Midbrain (tissue), 1 donor: ENCODE measurements at places on chromosomes 7 and 10.

GRCh38 chr7:67842571-67842970 lies 845.9 kb downstream of the TYW1 start:
- no peak for DNase-seq

- no peak for DNase-seq
Measured at GRCh38 chr7:37703361-37703760, 19.8 kb downstream of the GPR141 start.

GRCh38 chr10:121154846-121155245 lies 303.7 kb downstream of the WDR11 start:
- peak; percentile 91 for DNase-seq

GRCh38 chr10:129727495-129727894 lies 236.6 kb downstream of the EBF3 start:
- no peak for DNase-seq

DNA sequence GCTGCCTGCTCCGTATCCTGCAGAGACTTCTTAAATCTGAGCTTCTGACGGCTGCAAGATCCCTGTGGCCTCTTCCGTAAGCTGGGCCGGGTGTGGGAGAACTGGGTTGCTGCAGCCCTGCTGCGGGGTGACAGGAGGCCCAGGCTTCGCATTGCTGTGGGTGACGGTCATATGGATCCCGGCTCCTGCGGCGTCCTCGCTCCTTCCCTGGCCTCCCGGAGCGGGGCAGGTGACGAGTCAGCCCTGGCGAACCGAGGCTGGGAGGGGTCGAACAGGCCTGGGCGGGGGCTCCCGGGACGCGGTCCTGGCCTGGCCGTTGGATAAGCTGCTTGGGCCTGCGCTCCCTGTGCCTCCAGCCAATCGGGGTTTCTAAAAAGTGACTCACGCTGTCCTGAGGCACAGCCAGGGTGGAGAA lies 7.8 kb upstream of the UBE2D1 start:
- DNase-seq: no peak

DNA sequence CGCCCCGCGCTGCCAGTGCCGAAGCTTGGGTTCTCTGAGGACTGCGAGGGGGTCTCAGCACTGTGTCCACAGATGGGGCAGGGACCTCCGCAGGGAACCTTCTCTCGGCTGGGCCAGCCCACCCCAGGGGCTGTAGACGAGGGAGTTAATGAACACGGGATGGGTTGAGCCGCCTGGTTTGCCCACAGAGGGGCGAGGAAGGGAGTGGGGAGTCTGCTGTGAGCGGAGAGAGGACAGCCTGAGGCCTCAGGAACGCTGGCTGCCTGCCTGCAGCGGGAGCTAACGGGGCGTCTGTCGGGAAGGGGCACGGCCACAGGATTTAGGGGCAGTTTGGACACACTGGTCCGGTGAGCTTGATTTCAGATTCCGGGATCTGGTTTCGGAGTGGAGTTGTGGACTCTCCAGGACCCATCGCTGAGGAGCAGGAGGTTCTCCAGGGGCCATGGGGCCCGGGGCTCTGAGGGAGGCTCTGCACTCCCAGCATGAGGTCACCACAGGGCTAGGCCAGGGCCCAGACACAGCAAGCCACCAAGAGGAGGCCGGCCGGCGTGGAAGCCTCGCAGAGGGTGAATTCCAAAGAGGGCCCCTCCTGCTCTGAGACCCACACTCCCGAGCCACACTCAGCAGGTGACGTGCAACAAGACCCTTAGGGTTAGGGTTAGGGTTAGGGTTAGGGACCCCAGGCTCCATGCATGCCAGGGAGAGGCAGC lies 19.0 kb upstream of the FAM20C start:
- no peak for DNase-seq
